ENCODE measurements at places on chromosomes 1 and 21.

- DNase-seq = no peak
Observed at GRCh38 chr21:28639737-28640136, 352.9 kb downstream of the LTN1 start.

- no peak for DNase-seq
Observed at GRCh38 chr1:177710696-177711620, 258.9 kb downstream of the SEC16B start.

DNA sequence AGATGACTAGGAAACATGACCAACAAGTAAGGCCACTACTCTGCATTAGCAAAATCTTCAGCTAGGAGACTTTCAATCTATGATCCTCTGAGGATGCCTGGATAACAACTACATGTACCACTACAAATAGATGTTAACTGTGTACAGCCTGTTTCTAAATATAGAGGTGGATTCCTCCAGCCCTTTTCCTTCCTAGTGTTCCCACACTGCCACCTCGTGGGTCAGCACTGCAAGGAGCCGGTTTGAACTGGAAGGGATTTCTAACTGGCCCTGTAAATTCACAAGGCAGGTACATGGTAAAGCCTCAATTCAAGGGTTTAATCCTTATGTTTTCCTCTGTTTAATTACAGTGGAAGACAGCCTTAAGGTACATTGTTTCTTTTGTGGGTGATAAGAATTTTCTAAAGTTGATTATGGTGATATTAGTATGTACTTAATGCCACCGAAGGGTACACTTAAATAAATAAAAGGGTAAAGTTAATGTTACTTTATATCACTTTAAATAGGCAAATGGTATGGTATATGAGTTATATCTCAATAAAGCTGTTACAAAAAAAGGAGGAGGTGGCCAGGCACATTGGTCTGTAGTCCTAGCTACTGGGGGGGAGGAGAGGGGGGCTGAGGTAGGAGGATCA is 14.4 kb downstream of the SMYD3 start:
- DNase-seq = peak; percentile 50

GRCh38 chr1:157993147-157993917 is at the start of gene KIRREL1:
Gene KIRREL1, plus strand, starts transcription at chr1:157993645. Its CDS starts 32 bp downstream, at chr1:157993677.
- no peak for DNase-seq

DNA sequence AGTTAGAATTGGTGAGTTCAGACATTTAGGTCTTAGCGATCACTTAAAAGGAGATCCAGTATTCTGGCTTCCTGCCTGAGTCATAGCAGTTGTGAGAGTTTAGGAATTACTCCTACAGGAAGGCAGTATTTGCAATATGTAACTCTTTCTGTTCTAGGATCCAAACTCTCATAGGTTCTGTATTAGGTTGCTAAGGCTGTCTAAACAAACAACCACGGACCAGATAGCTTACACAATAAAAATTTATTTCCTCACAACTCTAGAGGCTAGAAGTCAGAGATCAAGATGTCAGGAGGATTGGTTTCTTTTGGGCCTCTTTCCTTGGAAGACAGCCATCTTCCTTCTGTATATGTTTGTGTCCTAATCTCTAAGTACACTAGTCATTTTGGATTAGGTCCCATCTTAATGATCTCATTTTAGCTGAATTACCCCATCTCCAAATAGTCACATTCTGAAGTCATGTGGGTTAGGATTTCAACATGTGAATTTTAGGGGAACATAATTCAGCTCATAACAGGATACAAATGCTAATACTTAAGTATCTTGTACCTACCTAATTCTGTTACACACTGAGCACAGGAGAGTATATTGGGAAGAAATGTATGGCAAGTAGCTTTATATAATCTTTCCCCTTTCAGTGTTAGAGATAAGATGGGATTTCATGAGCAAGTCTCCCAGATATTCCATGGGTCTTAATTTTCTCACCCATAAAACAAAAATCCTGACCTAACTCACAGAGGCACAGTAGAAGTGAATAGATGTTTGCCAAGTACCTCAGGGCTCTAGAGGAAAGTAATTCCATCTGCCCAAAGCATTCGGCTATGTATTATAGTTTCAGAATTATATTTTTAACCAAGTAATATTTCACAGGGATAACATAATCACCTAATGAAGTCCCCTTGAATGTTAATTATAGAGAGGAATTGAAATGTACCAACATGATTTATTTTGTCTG is 144.4 kb downstream of the PTBP2 start:
- peak; percentile 42 for DNase-seq

GRCh38 chr21:40070871-40071270 is 203.6 kb downstream of the PCP4 start:
- no peak for DNase-seq

DNA sequence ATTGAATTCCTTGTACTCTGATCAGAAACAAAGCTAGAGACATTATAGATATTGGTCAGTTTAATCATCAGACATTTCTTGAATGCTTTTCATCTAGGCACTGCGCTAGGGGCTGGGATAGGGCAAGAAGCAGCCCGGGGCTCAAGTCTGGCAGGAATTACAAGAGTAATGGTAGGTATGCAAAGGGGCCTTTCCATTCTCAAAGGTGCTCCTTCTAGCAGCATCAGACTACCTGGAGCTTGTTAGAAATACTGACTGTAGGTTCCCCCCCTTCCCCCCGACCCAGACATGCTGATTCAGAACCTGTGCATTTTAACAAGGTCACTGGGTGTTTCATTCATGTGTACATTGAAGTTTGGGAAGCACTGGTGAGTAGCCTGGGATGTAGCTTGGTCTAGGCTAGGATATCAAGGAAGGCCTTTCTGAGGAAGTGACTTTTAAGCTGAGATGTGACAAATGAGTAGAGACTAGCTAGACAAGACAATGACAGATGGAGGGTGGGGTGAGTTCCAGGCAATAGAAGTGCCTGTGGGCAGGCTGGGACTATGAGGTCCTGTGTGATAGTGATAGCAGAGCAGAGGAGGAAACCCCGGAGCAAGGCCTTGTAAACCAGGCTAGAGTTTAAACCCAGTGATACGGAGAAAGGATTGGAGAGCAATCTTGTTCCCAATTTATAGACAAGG is 26.3 kb downstream of the NFASC start:
- no peak for DNase-seq

DNA sequence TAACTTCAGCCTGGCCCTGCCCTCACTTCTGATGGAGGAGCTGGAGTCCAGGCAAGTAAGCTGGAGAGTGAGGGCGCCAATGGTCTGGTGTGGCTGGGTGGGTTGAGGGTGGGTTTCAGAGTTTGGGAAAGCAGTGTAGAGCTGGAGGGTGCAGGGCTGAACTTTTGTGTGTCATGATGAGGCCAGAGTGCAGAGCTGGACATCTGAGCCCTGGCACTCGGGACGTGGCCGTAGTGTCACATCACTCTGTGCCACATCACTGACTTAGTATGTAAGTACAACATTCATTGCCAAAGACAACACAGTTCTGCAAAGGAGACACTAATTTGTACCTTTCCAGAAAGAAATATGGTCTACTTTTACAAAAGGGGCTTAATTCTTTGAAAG is 15.8 kb downstream of the SPATA46 start:
- no peak for DNase-seq

DNA sequence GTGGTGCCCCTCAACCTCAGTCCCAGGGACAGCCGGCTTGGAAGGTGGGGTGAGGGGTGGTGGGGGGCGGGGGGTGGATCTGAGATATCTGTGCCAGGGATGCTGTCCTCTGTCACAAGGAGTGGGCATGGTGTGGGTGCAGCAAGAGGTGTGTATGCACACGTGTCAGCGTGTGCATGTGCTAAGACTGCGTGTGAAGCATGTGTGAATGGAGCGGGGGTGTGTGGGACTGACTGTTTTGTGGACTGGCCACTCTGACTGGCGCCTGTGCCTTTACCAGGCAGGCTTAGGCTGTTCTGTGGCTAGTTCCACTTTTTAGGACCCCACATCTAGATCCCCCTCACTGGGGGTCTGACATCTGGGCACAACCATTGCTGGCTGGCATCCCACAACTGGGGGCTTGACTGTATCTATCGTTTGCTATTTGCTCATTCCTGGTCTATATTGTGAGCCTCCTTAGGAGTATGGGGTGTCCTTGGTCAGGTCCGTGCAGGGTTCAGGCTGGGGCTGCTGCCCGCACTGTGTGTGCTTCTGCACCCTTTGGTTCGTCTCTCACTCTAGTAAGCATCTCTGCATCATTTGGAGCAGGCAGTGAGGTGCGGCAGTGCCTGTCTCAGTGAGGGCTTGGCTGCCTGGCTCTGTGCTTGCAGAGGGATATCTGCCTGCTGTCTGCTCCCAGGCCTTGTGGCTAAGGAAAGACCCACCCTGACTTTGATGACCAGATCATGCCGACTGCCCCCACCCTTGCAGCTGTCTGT is 1.9 kb downstream of the AMPD2 start:
- DNase-seq = no peak

- DNase-seq = no peak
Observed at GRCh38 chr1:226723657-226724532, 15.2 kb downstream of the ITPKB start.

GRCh38 chr1:183461350-183461749 is 10.9 kb upstream of the SMG7 start:
- no peak for DNase-seq

DNA sequence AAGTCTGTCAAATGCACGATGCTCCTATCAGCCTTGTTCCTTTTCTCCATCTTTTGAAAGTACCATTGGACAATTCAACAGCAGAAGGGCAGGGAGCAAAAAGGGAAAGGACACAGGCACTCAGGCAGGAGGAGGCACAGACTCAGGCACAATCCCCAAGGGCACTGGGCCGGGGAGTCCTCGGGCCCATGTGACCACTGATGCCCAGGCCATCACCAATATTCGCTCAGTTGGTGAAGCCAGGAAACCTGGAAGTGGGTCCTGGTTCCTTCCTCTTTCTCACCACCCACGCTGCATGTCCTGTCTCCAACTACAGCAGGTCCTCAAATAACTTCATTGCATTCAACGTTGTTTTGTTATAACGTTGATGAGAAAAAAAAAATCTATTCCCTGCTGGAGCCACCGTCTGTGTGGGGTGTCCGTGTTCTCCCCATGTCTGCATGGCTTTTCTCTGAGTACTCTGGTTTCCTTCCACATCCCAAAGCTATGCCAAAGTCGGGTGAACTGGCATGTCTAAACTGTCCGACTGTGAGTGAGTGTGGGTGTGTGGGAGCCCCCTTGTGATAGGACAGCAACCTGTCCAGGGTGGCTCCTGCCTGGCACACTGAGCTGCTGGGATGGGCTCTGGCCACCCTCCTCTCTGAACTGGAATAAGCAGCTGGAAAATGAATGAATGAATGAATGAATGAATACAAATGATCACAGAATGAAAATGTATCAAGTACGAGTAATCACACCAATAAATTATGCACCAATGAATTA is 12.5 kb downstream of the NID1 start:
- no peak for DNase-seq

DNA sequence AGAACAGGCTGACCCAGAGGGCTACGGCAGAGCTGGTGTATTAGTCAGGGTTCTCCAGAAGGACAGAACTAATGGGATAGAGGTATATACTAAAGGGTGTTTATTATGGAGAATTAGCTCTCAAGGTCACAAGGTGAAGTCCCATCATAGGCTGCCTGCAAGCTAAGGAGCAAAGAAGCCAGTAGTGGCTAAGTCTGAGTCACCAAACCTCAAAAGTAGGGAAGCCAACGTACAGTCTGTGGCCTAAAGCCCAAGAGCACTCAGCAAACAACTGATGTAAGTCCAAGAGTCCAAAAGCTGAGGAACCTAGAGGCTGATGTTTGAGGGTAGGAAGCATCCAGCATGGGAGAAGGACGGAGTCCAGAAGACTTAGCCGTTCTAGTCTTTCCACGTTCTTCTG is 179.2 kb downstream of the BACH1 start:
- DNase-seq = no peak

DNA sequence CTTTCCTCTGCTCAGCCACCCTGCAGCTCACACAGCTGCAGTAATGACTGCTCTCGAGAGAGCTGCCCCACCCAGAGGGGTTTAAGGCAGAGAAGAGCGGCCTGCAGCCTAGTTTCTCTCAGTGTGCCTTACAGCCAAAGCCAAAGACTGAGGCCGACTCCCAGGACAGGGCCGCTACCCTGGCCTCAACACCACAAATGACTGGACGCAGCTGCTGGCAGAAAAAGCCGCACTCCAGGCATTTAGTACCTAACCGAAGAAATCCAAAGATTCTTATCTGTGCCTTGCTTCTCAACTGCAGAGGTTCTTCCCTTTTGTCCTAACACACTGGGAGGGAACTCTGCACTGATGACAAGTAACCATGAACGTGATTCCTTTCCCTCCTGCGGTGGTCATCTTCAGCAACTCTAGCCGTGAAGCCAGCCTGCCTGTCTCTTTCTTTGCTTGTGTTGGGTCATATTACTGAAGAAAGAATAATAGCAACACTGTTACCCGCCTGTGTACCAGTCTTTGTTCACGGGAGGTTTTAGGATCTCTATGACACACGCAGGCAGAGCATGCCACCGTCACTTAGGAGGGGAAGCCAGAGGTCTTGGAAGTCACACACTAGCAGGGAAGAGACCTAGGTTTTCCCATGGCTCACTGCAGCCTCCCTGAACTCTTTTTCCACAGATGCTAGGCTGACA is 202.7 kb downstream of the RHOU start:
- no peak for DNase-seq

GRCh38 chr1:156841295-156841855 is 17.5 kb downstream of the INSRR start:
- DNase-seq = no peak

- no peak for DNase-seq
Observed at GRCh38 chr1:13662493-13662892, 37.5 kb upstream of the PRDM2 start.

GRCh38 chr21:44005593-44005992 is 6.5 kb upstream of the TRAPPC10 start:
- no peak for DNase-seq

GRCh38 chr1:64042331-64043100 is 160.9 kb upstream of the UBE2U start:
- DNase-seq = no peak

- peak; percentile 5 for DNase-seq
Observed at GRCh38 chr1:210541680-210542358, 213.1 kb downstream of the HHAT start.

DNA sequence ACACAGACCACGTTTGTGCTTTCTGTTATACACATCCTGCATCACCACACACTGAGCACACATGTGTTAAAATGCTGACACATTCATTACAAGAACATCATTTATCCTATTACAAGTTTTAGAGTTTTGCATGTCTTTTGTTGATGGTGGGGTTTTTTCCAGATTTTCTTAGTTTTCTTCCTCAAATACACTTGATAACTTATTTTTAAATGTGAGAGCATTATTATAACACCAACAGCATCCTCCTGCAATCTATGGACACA is 67.3 kb downstream of the TGFBR3 start:
- no peak for DNase-seq

DNA sequence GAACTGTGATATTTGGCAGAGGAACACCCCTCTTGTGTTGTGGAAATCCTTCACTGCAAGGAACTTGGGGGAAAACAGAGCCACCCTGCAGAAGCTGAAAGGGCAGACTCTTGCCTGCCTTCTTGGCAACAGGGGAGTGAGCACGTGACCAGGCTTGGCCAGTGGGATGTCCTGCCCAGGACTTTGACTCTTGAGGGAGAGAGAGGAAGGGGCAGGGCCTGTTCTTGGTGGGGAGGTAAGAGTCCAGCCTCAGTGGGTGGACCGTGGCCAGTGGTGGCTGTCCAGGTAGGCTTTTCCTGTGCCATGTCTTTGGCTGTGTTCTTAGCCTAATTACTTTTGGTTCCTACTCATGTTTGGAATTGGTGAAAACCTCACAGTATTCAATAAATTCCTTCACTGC is 8.6 kb upstream of the AK2 start:
- no peak for DNase-seq

Measured in activated CD4-positive, alpha-beta T cell treated with anti-CD3 and anti-CD28 coated beads, Interleukin-2, amount 50 U/mL, for 16 hours (primary cell).